ENCODE measurements at places on chromosomes 7 and 10.

GRCh38 chr10:71239946-71240795 is 27.8 kb downstream of the UNC5B start:
- no peak for DNase-seq

DNA sequence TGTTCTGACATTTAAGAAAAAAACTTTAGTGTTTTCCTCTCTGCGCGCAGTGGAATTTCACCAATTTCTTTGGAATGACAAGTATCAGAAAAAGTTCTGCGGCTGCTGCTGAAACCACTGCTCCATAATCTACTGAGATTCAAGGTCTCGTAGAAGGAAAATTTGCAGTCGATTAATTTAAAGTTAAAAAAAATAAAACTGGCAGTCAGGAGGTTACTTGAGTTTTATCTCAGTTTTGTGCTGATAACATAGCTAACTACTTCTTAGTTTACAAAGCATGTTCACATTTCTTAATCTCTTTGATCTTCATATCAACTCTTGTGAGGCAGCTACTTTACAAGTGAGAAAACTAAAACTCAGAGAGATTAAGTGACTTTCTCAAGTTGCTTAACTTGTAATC is 18.2 kb upstream of the CALD1 start:
- DNase-seq: peak; percentile 65

DNA sequence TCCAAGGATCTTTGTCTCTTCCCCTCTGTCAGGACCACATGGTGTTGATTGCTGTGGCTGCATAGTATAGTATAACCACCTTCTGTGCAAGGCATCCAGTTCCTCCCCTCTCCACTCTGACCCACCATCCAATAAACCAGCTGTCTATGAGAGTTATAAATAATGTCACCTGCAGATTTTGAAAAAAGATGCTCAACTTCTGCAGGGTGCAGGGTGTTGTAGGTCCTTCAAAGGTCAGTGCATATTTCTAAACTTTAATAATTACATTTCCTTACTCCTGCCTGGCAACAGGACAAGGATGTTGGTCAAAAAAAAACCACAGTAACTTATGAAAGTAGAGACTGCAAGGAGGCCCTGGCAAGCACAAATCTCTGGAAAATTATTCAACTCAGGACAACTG is 166.2 kb downstream of the PKD1L1 start:
- no peak for DNase-seq

DNA sequence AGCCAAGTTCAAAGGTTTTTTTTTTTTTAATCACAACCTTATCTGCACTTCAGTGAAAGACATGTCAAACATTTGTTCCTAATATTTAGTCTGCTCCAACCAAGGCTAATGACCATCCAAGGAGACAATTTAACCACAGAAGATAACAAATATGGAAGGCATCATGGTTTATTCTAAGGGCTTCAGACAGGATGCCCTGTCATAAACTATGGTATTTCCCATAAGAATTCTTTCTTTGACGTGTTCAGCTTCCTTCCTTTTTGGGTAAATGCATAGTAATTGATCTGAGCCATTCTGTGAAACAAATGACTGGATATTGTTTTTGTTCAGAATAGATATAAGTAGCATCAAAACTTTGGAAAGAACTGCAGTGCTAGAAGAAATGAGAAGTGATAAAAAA is 326.5 kb upstream of the AOAH start:
- no peak for DNase-seq

- no peak for DNase-seq
Observed at GRCh38 chr10:22693371-22693784, 21.0 kb downstream of the PIP4K2A start.

- DNase-seq: no peak
Observed at GRCh38 chr10:91328320-91328984, 81.7 kb upstream of the HECTD2 start.

- peak; percentile 8 for DNase-seq
Observed at GRCh38 chr7:37128327-37129034, 320.2 kb downstream of the ELMO1 start.

GRCh38 chr10:97222326-97222961 is 36.7 kb upstream of the SLIT1 start:
- DNase-seq: no peak

DNA sequence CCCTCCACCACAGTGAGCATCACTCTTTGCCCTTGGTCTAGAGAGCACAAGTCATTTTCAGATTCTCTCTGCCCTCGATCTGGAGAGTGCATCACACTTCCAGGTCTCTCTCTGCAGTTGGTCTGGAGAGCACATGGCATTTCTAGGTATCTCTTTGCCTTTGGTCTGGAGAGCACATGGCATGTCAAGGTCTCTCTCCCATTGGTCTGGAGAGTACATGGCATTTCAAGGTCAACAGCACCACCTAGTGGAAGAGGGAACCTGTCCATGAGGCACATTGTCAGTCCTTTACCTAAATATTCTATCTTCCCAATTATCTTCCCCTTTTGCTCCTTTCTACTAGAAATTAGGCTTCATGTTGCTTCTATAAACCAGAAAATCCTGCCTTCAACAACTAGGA is 1139.4 kb downstream of the XPNPEP1 start:
- peak; percentile 56 for DNase-seq

DNA sequence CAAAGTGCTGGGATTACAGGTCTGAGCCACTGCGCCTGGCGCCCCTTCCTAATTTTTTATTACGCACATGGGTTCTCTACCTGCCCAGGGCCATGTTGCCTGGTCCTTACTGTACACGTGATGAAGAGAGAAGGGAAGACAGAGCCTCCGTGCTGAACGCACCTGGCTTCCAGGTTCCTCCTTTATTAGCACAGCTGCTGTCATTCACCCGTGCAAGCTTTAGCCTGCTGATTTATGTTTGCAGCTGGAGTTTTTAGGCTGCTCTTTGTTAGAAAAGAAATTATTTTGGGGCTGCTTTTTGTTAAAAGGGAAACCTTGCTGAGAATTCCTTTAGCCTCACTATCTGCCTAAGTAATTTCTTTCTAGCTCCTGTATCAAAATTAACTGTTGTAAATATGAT is 417.0 kb downstream of the CALN1 start:
- no peak for DNase-seq

GRCh38 chr10:73205081-73205480 is 37.2 kb downstream of the FAM149B1 start:
- no peak for DNase-seq

DNA sequence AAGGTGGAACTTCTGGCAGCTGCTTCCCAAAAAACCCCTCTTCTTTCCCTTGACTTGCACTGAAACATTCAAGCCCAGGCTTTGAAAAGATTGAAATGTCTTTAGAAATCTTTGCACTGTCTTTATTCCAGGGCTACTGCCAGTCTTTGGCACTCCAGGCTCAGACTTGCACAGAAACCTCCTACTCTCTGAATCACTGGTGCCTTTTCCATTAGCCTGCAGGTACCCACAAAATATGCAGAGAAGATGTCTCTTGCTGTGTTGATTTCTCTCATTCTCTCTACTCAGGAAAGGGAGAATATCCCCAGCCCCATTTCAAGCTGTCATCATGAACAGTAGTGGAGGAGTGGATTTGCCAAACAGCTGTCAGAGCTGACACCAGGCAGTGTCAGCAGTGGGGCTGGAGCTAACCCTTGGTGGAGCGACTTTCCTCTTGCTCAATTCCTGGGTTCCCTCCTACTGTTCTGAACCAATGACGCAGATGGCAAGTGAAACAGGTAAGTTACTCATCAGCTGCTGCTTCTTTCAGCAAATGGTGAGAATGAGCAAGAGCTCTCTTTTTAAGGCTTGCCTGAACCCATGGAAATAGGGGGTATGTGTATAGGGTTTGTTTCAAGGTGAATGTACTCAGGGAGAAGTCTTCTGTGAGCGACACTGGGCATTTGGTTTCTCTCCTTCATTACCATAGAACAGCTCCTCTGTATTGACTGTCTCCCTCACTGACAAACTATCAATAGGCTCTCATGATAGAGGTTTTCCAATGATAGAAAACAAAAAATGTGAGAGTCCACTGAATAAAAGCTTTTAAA is 362.4 kb downstream of the ADRA2A start:
- DNase-seq: no peak

DNA sequence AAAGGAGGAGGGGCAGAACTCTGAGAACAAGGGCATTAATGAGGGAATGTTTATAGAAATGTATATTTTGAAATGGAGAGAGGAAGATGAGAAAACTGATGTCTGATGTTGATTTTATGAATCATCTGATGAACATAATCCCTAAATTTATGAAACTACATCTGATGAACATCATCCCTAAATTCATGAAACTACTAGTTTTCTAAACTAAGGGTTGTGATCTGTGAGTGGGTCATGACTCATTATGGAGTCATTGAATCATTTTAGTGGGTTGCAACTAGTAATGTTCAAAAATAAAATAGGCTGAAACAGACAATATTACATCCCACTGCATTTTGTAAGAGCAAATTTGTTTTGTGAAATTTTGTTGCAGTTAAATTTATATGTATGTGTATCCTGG is 442.6 kb upstream of the TEX47 start:
- DNase-seq: no peak

DNA sequence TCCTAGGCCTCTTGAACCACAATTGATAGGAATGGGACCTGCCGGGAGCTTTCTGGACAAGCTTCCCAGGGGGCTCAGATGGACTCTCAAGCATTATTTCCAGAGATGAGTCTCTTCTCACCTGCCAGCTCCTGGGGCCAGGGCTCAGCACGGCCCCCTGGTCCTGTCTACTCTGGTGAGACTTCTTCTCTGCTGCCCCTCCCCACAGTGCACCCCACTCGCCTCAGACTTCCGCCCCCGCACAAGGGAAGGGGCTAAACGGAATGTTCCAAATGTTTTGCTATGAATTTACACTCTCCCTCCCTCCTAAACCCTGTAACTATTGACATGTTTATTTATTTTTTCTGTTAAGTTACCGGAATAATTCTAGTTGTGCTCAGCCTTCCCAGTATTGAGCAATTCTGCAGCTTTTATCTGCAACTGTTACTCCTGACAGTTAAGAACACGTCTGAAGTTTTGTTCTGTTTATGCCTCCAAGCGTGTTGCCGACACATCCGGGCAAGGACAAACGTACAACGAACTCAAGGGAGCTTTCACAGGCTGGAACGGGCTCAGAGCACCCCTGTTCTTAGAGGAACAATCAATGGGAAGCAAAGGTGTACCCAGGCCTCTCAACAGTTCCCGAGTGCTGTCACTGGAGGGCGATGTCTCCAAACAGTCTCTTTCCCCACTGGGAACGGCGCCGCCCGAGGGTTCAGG is 55.2 kb downstream of the FHIP2A start:
- peak; percentile 73 for DNase-seq

- DNase-seq: no peak
Observed at GRCh38 chr7:150587551-150587950, 20.4 kb downstream of the GIMAP4 start.

GRCh38 chr10:60819271-60819670 is 41.0 kb downstream of the CDK1 start:
- DNase-seq: no peak

GRCh38 chr10:124316326-124316725 is 102.4 kb downstream of the OAT start:
- no peak for DNase-seq

- no peak for DNase-seq
Observed at GRCh38 chr10:106917452-106918055, 247.0 kb downstream of the SORCS1 start.

- no peak for DNase-seq
Observed at GRCh38 chr7:91596287-91596686, 284.2 kb downstream of the MTERF1 start.

DNA sequence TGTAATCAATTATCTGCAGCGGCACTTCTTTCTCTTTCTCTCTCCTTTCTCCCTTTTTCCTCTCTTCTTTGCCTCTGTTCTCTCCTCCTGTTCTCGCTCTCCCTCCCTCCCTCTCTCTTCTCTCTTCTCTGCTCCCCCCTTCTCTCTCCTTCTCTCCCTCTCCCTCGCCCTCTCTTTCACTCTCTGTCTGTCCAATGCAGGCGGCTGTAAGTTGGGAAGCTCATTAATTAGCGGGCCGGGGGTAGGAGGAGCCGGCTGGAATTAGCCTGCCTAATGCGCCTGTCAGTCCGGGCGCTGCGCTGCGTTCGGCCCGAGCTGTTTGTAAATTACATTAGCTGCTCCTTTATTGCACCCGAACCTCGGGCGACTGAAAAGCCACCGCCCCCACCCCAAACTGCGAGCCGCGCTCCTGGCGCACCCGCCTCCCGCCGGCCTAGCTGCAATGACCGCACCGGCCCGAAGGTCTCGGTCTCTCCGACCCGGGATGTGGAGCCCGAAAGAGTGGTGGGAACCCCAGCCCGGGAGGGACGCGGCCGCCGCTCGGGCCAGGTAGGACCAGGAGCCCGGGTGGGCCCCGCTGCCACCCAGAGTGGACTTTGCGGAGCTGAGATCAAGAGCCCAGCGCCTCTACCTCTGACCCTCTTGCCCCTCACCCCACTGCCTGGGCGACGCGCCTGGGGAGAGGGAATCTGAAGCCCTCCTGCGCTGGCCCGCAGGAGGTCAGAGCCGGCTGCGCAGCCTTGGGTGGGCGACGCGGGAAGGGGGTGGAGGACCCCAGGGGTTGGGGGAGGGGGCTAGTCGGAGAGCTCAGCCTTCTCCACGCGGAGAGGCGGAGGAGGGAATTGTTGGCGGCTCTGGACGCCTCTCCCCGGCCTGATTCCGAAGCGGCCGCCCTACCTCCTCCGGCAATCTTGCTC is at the start of gene LBX1:
Gene LBX1, minus strand, starts transcription at position 198 of the 917 bp plus-strand sequence. CDS start 648 bp downstream, outside the sequence.
- no peak for DNase-seq

GRCh38 chr10:79417731-79418130 is 27.7 kb downstream of the ZCCHC24 start:
- DNase-seq: no peak

DNA sequence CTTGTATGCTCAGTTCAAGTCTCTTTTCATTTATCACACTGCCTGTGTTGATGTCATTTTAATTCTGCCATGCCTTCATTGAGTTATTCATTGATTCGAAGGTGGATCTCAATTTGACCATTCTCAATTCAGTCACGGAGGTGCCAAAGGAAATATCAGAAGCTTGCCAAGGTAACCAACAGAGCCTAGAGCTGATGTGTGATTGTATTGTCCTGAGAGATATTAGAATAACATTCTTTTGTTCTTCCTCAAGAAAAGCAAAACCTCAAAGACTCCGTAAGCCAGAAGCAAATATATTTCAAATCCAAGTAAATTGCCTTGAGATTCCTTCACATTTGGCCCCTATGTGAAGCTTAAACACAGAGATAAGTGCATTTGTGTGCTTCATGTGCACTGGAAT is 345.3 kb downstream of the CXCL12 start:
- no peak for DNase-seq

- no peak for DNase-seq
Observed at GRCh38 chr10:121573538-121573941, 24.7 kb downstream of the FGFR2 start.

- DNase-seq: peak; percentile 91
Observed at GRCh38 chr7:130273081-130273932, 6.6 kb downstream of the CPA2 start.

DNA sequence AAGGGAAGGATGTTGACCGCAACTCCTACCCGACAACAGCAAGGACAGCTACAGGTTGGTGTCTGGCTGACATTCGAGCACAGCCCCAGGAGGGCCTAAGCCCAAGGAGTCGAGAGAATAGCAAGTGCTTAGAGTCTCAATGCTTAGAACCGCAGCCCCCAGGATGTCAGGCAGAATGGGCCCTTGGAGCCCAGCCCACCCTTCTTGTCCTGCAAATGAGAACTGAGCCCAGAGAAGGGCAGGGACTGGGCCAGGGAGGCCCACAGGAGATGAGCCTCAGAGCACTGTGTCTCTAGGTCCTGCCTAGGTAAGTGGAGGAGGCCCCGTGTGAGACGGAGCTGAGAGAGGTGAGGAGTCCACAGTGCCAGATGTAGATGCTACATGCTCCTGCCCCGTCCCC is 173.3 kb upstream of the ZMIZ1 start:
- DNase-seq: no peak

GRCh38 chr10:767211-767610 is 77.7 kb upstream of the DIP2C start:
- DNase-seq: no peak
